ENCODE measurements at places on chromosomes 4 and X.

DNA sequence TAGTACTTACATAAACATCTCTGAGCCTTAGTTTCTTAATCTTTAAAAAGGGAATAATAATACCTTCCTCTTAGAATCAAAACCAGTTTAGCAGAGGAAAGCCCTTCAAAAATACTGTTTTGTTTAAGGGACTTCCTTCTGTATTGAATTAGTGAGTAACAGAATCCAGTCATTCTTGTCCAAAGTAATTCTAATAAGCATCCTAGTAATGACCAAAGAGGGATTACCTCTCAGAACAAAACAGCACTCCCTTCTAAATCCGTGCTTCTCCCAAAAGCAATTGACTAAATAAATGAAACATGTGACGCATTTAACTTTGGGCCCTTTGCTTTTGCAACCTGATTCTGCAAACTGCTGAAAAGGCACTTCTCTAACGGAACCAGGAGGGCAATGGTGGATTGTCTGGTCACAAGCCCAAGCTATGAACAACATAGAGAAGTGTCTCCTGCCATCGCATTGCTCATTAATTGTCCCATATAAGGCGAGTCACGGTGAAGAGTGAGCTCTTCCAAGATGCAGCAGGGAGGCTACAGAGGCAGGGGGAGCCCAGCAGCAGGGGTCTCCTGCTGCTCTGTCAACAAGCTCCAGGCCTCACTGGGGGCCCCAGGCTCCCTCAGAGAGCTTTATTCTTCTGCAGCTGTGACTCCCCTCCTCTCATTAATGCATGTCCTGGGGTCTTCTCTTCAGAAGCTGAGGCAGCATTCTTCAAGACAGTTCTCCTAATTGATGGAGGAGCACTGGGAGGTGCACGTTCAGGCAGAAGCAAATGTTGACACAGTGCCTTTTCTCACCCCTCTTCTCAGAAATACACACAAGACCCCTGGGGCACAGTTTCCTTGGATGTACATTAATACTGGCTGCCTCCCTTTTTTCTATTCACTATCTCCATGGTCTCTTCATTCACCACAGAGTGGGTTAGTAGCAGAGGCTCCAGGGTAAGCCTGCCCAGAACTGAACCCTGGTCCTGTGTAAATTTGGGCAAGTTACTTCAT, 419.6 kb upstream of the RASGEF1B start:
- DNase-seq = no peak

DNA sequence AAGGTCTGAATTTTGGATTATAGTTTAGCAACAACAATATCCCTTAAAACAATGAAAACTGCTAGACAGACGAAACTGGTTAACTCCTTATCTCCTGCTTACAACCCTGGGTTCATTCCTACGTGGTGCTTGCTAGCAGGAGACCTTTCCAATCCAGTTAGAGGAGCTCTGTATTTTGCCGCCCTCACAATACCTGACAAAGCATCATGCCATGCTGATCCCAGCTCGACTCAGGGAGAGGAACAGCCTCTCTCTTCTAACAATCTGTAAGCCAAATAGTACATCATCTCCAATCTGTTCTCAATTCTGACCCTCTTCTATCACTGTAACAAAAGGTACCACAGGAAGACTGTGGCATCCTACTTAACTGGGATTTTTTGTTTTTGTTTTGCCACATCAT, 74.4 kb downstream of the PAPSS1 start:
- DNase-seq = no peak

DNA sequence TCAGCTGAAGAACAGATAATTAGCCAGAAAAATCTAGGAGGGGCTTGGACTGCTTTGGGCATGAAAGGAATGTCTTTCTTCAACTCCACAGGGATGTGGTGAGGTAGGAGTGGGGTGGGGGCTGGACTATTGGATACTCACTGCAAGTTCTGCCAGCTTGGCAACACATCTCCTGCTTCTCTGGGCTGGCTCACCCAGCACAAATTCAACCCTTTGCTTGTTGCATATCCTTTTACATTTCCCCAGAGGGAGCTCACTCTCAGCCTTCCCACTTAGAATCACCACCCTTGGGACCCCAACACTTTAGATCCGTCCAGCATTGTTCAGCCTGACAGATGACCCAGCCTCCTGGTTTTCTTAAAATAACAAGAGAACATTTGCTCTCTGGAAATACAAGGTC, 120.6 kb downstream of the KDR start:
- DNase-seq = no peak

DNA sequence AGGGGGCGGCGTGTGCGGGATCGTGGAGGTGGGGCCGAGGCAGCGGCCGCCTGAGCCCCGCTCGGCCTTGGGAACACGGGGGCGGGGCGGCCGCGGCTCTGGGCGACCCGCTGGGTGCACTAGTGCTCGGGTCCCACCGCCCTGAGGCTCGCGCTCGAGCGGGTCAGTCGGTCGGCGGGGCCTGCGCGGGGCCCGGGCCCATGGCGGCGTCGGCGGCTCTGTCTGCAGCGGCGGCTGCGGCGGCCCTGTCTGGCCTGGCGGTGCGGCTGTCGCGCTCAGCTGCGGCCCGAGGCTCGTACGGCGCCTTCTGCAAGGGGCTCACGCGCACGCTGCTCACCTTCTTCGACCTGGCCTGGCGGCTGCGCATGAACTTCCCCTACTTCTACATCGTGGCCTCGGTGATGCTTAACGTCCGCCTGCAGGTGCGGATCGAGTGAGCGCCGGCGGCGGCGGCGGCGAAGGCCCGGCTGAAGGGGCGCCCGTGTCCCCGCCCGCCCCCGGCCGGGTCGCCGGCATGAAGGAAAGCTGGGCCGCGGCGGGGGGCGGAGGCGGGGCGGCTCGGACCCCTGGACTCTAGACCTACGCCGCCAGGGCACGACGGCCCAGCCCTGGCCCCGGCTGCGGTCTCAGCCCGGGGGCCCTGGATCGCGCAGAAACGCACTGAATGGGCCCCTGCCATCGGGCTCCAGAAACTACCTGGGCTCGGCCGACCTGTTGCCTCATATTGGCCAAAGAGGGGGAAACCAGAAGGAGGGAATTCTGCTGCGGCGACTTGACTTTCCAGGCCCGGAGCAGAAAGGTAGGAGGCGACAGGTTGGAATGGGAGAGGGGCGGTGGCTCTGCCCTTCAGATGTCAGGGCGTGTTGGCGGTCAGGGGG, at the start of gene SMIM10L2A:
TSS of gene SMIM10L2A (plus strand) at position 13 of the 878 bp plus-strand sequence. CDS start at position 201, 188 bp downstream.
- no peak for DNase-seq

DNA sequence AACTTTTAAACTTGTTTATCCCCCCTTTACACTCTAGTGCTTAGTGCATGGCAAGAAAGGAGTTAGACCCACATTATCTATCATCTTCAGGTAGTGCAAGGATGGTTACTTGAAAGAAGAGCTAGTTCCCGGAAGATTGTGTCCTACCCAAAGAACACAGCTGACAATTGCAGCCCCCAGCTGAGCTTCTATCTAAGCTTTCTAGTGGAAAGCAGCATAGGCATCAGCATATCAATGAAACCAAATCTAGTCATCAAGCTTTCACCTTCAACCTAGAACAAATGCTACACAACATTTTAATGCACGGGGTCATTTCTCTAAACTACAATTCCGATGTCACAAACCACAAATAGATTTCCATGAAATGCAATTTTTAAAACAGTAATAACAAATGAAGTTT, 88.9 kb upstream of the TFDP3 start:
- no peak for DNase-seq

DNA sequence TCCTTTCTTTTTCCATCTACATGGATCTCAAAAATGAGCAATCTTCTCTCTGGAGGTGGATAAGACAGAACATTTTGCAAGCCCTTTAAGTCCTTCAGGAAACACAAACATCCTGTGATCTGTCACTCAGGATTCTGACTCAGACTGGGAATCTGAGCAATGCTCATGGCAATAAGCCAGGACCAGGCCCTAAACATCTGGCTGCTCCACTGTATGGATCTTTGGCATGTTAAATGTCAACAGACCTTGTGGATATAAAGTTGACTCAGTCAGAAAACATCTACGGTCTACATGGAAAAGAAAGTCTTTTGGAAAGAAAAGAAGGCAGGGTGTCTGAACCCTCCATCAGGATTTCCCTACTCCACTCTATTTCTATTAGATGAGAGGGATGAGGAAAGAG, 17.8 kb upstream of the CHIC2 start:
- DNase-seq = no peak

- no peak for DNase-seq
Observed at GRCh38 chr4:24055623-24056022, 165.8 kb upstream of the PPARGC1A start.

- peak; percentile 11 for DNase-seq
Observed at GRCh38 chr4:119628281-119629141, at the start of gene PDE5A. Gene PDE5A (minus strand): TSS chr4:119628804. CDS start chr4:119628671, 133 bp downstream.

GRCh38 chr4:36900446-36900987, 344.0 kb upstream of the NWD2 start:
- DNase-seq = no peak

DNA sequence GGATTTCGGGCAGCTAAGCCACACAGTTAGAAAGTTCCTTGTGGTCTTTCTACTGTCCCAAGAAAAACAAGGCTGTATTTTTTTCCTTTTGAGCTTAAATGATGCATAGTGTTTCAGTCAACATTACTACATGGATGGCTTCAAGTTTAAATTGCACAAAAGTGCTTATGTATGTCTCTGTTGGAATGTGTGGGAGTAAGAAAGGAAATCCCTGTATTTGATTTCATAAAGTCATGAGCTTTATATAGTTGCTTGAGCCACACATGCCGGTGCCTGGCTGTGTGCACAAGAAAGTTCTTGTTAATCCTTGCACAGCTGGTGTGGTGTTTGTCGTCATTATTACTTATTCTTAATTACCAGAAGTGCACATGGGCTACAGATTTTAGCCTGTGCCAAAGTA, 262.2 kb downstream of the ARHGAP10 start:
- DNase-seq = no peak

DNA sequence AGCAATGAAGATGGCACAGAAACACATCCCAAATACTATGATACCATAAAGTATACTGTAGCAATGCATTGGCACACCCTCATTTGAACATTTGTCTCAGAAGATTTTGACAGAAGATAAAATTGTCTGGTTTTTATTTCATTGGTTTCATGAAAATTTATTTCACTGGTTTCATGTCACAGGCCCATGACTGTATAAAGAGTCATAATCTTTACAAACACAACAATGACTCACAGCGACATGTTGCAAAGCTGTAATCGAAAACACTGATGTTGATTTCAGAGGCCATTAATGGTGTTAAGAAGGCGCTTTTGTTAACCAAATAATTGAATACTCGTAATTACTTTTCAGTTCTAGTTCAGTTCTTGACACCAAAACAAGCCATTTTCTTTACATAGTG, 8.1 kb upstream of the DTHD1 start:
- no peak for DNase-seq

GRCh38 chrX:108439961-108440696, 491 bp downstream of the COL4A5 start:
- no peak for DNase-seq

DNA sequence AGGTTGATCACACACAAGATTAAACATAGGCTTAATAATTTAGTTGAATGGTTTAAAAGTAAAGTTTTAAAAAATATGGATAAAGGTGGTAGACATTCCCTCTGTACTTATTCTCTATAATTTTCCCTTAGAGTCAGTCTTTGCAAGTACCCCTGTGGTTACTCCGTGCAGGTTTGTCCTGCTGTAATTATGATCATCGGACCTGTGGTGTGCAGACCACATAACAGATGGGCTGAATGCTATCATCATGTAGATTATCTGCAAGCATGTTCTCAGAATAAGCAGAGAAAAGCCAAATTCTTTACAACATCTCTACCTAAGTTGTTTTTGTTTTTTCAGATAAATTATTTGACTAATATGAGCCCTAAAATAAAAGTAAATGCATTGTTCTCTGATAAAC, 146.8 kb downstream of the FSTL5 start:
- no peak for DNase-seq

DNA sequence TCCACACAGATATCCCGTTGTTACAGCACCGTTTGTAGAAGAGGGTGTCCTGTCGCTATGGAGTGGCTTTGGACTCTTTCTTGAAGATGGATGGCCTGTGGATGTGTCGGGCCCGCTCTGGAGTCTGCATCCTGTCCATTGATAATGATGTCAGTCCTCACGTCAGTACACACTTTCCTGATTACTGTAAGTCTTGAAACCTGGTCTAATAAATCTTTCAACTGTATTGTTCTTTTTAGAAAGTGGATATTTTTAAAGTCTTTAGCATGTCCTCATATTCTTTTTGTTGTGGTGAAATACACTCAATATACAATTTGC, 14.9 kb downstream of the MSANTD1 start:
- DNase-seq = no peak

- no peak for DNase-seq
Observed at GRCh38 chrX:133999031-133999705, 13.8 kb upstream of the GPC3 start.

- DNase-seq = no peak
Observed at GRCh38 chr4:8322794-8323704, 53.5 kb downstream of the HTRA3 start.

DNA sequence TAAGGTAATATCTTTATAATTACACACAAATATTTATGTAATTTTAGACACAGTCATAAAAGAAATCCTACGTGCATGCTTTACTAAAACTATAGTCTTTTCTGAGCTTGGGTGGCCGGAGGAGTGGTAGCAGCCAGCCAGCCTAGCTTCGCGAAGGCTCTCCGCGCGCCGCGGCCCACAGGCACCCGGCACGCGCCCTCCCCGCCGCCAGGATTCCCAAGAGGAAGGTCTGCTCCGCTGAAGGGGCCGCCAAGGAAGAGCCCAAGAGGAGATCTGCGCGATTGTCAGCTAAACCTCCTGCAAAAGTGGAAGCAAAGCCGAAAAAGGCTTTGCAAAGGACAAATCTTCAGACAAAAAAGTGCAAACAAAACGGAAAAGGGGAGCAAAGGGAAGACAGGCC, 8.7 kb upstream of the PJA1 start:
- no peak for DNase-seq

DNA sequence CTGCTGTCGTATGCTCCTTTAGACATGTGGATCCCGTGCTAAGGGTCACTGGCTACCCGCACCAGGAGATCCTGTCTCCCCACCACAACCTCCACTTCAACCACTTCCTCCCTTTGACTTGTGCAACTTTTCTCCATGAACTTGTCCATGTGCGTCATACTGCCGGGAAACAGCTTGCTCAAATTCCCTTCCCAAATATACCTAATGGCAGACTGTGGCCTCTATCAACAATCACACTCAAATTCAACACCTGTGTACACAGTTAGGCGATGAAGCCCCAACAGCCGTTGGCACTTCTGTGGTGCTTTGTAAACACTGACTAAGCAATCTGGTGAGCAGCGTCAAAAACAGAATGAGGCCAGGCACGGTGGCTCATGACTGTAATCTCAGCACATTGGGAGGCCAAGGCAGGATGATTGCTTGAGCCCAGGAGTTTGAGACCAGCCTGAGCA, 49.5 kb downstream of the CD99L2 start:
- DNase-seq = peak; percentile 18

All from NCI-H2081 treated with DMSO at 0.1 percent for 48 hours (cell line).